PC-3 (cell line): ENCODE measurements at places on chromosomes 2 and 18.

DNA sequence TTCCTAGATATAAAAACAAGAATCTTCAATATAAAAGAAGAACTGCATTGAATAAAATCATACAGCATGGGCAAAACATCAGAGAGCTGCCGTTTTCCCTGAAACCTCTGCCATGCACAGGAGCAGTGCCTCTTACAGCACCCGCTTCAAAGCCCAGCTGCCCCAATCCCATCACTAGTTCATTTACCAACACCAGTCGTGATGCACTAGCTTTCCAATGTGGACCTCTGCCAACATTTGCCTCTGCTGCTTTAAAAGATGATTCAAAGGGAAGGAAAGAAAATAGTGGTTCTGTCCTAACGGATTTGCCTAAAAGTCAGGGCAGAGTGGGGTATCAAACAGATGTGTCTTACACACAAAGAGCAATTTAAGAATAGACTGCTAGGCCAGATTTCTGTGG is 43.4 kb upstream of the AP1S3 start:
- DNase-seq: no peak

GRCh38 chr2:105396254-105397024 is 2.4 kb downstream of the FHL2 start:
- DNase-seq: peak; percentile 100

GRCh38 chr18:30852980-30853379 is 189.6 kb downstream of the DSC3 start:
- DNase-seq: no peak

DNA sequence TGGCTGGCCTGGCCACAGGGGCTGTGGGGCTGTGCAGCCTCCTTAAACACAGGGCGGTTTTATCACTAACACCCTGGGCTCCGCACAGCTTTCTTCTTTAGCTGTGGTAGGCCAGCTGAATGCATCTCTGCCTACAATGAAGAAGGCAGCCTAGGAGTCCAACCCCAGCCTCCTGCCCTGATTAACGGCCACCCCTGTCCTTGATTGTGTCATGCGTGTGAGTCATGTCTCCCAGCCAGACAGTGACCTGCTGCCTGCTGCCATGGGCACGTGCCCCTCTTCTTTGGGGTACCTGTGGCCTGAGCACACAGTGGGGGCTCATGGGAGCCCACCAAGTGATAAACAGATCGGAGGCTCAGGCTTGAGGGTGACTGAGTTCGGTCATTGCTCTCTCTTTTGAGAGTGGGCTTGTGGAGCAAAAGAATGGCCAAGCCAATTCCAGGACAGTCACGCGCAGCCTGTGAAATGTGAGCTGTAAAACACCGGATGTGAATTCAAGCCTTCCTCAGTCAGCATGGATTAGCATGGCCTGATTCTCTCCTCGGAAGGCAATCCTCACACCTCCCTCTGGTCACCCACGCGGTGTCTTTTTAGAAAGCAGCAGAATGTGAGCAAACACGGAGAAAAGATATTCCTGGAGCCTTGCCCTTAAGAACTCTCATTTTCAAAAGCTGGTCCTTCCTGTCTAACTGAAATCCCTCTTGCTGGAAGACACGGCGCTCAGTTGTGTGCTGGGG is 144.1 kb downstream of the CELF4 start:
- DNase-seq: no peak

- no peak for DNase-seq
Observed at GRCh38 chr2:126208266-126208665, 447.7 kb upstream of the GYPC start.
